ENCODE measurements at places on chromosomes 7 and 10. TPM values are rescaled to one million over a fixed set of nuclear protein-coding genes. Genes with fewer than 3 reads are reported as not detected.

DNA sequence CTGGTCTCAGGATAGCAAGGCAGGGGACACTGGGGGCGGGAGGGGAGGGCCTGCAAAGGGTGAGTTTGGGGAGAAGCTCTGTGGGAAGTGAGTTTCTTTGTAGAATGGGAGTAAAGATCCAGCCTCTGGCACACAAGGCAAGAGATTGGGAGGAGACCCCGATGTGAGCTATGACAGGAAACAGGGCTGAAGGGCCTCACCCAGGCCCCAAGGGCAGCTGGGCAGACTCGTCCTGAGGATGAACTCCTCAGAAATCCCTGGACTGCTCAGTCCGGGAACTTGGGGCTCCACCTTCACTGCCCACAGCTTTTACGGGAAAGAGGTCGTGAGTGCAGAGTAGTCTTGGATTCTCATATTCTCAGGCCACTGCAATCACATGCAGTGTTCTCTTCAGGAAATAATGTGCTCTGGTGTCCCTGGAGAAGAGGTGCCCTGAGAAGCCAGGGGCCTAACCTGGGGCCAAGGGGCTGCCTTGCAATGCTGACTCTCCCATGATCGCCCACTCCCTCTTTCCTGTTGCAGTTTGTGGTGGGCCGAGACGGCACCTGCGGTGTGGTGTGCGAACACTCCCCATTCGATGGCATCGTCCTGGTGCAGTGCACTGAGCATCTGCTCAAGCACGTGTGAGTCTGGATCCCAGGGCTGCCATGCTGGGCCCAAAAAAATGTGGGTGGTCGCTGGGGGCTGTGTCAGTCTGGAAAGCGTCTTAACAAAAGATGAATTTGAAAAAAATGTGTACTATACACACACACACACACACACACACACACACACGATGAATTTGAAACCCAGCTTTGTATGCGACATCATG is 31.3 kb upstream of the C10orf53 start:
- DNase-seq = no peak

GRCh38 chr10:109386921-109387320 is 536.4 kb downstream of the XPNPEP1 start:
- DNase-seq = no peak

GRCh38 chr7:69860486-69860885 is 262.2 kb downstream of the AUTS2 start:
- DNase-seq = no peak

DNA sequence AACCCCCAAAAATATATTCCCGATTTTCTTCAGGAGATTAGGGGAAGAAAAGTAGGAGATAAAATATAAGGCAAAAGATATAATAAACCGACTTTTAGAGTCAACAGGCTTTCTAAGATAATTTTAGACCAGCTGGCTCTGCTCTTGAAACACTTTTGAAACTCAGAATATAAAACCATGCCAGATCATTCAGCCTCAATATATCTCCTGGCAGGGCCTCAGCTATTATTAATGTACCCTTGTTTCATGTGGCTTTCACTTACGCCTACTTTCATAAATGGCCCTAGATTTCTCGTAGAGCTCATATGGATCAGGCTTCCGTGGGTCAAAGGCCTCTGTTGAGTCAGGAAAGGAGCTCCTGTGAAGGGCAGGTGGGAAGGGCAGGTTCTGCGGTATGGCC is 396.0 kb downstream of the PHTF2 start:
- no peak for DNase-seq

DNA sequence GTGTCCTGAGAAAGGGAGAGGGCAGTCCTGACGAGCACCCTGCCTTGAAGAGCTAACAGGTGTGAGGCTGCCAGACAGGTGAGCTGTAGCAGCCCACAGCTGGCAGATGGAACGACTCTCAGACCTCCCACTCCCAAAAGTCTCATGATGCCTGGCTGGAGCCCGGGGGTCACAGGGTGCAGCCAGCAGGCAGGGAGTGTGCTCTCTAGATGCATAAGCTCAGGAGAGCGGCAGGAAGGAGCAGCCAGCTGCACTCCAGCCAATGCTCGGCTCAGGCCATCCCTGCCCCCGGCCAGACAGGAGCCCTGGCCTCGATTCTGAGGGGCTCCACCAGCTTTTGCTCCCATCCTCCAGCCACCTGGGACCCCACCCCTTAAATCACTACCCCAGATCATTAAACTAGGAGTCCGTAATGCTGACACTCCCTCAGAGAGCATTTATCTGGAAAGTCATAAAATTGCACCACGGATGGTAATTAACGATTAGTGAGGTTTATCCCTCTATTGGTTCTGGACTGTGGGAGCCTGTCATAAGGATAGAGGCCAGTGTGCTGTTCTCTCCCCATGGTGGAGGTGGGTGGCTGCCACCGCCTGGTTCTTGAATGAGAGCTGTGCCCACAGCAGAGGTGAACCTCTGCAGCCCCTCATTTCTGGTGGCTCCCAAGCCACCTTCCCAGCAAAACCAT is 63.5 kb upstream of the ZMIZ1 start:
- no peak for DNase-seq

The OR2A1 gene
- 0.63 TPM for polyA plus RNA-seq

DNA sequence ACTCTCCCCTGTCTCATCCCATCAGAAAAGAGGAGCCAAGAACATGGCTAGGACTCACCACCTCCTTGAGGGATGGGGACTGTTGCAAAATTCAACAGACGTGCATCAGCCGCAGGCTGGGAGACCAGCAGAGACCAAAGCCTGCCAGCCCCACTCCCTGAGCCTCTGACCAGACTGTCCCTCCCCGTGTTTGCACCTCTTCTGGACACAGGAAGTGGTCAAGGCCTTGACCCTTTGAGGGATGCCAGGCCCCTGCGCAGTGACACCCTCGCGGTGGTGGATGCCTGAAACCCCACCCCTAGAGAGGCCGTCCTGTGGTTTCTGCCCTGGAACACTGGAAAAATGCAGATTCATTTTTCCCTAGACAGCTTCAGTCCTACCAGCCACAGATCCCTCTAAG is 128.4 kb upstream of the TCF7L2 start:
- DNase-seq = no peak

DNA sequence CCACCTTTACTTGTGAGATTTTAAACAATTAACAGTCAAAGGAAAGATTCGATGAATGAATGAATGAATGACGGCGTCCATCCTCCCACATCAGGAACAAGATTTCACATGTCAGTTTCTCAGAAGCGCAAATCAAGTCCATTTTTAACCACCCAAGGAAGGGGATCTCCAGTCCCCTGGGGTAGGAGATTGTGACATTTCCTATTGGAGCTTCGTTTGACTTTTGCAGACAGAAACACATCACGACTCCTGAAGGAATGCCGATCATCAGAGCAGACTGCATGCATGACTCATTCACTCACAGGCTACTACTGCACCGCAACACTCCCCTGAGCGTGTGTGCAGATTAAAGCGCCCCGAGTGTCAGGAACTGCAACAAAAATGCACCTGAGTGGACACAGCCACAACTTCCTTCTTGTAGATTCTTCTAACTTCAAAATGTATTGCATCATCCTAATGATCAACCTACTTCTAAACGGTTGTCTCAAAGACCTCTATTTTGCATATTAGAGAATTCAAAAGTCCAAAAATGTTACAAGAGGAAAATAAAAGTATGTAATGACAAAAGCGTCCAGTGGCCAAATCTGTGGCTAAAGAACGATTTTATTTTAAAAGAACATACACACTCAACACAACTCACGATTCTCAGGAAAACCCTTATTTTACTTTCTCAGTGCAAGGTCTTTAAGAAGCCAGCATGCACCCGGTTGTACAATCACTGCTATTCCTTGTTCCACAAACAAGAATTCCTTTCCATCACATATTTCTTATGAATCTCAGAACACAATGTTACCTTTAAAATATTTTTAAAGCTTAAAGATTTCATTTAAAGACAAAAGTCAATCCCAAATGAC is 172.6 kb downstream of the FAM107B start:
- DNase-seq = no peak

GRCh38 chr7:28096713-28097112 is 83.9 kb downstream of the JAZF1 start:
- DNase-seq = no peak

- no peak for DNase-seq
These were observed 219.2 kb upstream of the C7orf33 start for GRCh38 chr7:148371280-148371937.

GRCh38 chr10:124041675-124042445 is 51.5 kb downstream of the CHST15 start:
- no peak for DNase-seq

- DNase-seq = no peak
These were observed 5.4 kb downstream of the LRWD1 start for GRCh38 chr7:102469972-102470825.

- DNase-seq = peak; percentile 62
These were observed 29.8 kb downstream of the PLAU start for GRCh38 chr10:73940634-73941221.

The PTN gene
- 277 TPM for polyA plus RNA-seq

DNA sequence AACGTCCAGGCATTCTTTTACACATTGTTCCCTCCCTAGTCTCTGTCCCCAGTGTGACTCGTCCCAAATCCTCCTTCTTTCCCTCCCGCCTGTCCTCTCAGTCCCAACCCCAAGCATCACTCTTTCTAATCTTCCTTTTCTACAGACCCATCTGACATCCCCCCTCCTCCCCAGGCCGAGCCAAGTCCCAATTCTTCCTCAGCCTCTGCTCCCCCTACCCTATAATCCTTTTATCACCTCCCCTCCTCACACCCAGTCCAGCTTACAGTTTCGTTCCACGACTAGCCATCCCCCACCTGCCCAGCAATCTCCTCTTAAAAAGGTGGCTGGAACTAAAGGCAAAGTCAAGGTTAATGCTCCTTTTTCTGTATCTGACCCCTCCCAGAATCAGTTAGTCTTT is 95.1 kb downstream of the MACC1 start:
- no peak for DNase-seq

DNA sequence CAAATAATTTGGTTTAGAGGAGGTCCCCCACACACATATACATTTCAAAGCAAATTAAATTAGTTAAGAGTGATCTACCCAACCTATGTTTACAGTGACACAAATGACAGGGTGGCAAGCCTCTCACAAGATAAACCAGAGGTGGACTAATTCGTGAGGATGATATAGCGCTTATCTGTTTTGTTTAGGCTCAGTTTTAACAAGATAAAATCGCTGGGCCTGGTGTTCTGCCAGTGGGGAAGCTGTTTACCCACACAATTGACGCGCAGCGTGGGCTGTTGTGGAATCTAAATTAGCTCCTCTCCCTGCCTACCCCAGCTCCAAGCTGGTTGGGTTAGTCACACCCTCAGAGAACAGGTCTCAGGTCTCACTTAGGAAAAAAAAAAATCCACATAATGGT is 16.7 kb upstream of the PLXNA4 start:
- no peak for DNase-seq

- no peak for DNase-seq
These were observed 861.3 kb downstream of the NRG3 start for GRCh38 chr10:82736305-82736704.

The FAM204A gene
- polyA plus RNA-seq = 84.1 TPM

The SDHAF3 gene
- polyA plus RNA-seq = 30.5 TPM

- no peak for DNase-seq
These were observed 24.7 kb upstream of the HSPA12A start for GRCh38 chr10:116766837-116767634.
